ENCODE measurements at places on chromosomes 6 and 20.

- DNase-seq, result no peak
These were observed 78.4 kb downstream of the LIN28B start for GRCh38 chr6:105035299-105035698.

- no peak for DNase-seq
These were observed 60.7 kb upstream of the LAMA2 start for GRCh38 chr6:128822271-128822670.

- no peak for DNase-seq
These were observed 314.1 kb downstream of the QKI start for GRCh38 chr6:163728442-163729126.

DNA sequence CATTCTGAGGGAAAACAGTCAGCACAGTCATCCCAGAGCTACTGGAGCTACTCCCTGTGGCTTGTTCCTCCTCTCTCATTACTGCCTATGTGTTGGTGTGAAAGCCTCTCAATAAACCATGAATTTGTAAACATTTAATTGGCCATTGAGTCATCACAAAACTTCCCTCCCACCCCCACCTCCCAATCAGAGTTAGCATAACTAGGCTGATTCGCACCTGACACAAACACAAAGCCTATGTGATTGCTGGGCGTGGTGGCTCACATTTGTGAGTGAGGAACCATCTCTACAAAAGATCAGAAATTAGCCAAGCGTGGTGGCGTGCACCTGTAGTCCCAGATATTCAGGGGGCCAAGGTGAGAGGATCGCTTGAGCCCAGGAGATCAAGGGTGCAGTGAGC, 17.1 kb upstream of the SNTA1 start:
- DNase-seq, result no peak

GRCh38 chr6:43990275-43990626, 137.0 kb downstream of the MRPL14 start:
- DNase-seq, result no peak

DNA sequence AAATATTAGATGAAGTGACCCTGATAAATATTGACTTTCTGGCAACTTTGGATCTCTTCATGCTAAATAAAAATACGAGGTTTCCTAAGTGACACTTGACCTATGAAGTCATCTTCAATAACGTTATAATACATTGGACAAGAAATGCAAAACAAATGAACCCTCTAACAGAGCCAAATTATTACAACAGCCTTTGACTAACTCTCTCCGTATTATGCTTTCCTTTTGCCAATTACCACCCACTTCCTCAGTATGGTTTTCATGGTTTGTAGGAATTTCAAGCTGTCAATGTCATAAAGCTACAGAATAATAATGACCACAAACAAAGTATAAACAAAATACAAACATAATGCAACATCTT, 210.5 kb downstream of the MOXD1 start:
- no peak for DNase-seq

- no peak for DNase-seq
These were observed 3.5 kb downstream of the MAK start for GRCh38 chr6:10834823-10835222.

DNA sequence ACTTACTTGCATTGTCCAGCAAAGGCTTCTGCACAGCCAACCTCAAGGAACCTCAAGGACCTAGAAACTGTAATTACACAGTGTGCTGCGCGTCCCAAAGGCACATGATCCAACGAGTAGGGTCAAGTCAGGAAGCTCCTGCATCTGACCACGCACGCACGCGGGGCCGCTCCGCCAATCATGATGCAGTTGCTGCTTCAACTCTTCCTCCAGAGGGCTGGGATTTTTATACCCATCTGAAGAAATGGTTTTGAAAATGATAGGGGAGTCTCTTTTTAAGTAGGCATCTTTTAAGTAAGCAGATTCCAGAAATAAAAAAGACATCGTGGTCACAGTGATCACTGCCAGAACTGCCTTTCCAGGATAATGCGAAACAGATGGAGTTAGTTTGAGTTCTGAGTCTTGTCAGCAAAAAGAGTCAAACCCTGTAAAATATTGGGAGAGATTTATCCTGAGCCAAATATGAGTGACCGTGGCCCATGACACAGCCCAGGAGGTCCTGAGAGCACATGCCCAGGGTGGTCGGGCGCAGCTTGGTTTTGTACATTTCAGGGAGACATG, 34.0 kb downstream of the KIF25 start:
- no peak for DNase-seq

- DNase-seq, result no peak
These were observed 146.7 kb upstream of the SLC22A23 start for GRCh38 chr6:3603340-3604130.

DNA sequence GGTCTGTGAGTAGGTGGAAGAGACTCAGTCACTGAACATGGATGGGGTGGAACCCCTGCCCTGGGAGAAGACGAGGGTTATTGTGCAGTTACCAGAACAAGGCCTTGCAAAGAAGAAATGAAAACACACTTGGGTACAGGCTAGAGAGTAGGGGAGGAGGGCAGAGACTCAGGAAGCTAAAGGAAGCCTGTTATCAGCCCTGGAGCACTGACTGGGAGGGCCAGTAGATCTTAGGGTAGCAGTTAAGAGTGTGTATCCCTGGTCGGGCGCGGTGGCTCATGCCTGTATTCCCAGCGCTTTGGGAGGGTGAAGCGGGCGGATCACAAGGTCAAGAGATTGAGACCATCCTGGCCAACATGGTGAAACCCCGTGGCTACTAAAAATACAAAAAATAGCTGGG, 74.4 kb downstream of the SASH1 start:
- no peak for DNase-seq

DNA sequence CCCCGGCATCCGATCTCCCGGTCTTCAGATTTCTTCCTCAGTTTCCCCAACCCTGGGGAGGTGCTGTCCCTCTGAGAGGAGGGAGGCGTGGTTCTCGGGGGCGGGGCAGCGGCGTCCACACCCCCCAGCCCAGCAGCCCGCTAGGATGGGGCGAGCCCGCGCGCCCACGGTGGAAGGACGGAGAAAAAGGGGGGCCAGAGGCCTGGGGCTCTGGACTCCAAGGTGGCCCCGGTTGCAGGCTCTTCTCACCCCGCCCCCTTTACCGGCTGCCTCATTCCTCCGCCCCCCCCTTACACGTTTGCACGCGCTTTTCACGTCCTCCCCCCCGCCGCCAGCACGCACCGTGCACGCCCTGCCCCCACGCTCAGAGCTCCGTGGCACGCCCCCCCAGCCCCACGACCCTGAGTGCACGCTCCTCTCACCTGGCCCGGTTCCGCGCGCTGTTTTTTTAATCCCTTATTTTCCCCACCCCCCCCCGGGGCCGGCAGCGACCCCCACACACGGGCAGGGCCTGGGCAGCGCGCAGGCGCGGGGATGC, 402 bp downstream of the ZBTB12 start:
- peak; percentile 35 for DNase-seq

DNA sequence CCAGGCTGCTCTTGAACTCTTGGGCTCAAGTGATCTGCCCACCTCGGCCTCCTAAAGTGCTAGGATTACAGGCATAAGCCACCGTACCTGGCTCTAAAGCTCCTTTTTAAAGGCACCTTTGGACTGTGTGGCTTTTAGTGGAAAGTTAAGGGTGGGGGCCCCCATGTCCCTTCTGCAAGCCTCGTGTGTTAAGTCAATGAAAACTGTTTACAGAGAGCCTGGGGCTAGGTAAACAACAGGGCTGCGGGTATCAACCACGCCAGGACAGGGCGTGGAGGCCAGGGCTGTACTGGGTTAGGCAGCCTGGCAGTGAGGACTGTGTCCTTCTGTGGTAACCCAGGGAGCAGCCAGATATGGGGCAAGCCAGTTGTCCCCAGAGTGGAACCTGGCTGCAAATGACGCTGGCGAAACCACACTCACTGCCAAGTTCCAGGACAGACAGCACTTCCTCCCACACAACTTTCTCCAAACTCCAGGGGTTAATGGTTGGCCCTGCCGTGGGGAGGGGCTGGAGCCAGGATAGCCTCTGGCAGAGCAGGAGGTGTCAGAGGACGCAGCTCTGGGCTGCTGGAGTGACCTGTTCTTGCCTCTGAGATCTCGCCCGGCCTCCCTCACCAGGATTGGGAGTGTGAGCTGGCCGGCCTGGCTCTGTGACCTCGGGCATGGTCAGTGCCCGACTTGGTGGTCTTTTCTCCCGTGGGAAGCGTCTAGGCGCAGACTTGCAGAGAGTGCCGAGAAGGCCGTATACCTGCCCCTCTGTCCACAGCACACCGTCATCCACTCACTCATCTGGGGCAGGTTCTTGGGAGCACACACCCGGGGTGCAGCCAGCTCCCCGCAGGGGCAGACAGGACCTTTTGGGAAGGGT, 3.2 kb downstream of the SLC17A9 start:
- DNase-seq, result no peak

DNA sequence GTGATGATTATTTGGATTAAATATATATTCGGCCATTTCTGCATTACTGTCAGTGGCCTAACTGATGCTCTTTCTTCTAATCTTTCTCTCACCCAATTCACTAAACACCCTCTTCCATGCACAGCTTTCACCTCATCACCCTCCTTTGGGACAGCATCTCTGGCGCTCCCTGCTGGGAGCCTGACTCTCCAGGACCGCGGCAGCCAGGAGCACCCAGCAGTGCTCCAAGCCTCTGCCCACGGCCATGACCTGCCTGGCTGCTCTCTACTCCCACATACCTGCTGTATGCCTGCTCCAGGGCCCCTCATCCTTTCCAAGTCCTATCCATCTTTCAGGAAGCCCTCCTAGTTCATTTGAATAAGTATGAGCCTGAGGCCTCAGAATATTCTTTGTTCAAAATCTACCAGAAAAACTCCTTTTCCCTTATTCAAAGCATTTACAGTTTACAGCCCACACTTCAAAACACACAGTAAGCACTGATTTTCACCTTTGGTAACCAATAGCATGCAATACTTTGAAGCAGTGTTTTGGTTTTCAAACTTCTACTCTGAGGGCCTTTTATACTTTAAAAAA, 15.2 kb downstream of the CTCFL start:
- no peak for DNase-seq

GRCh38 chr20:325889-326644, 715 bp downstream of the SOX12 start:
- DNase-seq, result peak; percentile 44

DNA sequence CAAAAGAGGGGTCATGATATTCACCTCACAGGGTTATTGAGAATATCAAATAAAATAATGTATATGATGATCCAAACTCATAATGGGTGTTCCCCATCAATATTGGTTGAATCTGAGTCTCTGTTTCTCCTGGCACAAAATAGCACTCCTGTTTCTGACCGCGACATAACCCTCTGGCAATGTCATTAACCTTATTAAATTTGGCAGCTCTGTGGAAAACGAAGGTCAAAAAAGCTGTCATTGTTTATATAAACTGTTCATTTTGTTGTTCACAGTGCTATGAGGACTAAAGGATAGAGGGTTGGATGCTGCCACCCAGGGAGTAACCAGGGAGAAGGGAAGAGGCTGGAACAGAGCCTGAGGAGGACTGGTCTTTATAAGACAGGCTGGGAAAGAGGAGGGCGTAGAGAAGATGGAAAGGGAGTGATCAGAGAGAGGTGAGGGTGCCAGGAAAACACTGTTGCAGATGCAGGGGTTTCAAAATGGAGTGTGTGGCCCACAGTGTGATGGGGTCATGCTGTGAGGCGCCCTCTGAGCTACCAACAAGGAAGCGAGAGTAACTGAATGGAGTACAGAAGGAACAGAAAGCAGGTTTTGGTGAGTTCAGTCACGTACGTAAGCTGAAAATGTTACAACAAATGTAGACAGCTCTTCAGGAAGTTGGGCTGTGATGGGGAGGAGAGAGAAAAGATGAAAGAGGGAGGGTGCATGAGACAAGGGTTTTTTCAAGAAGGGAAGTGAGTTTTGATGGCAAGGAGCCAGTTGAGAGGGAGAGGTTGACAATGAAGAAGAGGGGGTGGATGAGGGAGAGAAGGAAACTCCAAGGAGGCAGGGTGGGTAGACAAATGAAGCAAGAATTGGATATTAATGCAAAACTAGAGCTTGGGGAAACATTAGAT, 251.6 kb upstream of the TAB2 start:
- DNase-seq, result no peak

- no peak for DNase-seq
These were observed 7.4 kb downstream of the PIM1 start for GRCh38 chr6:37177077-37177934.

- no peak for DNase-seq
These were observed 146.2 kb upstream of the LAMA2 start for GRCh38 chr6:128736780-128737179.

GRCh38 chr6:166418691-166419143, 36.0 kb upstream of the MPC1 start:
- DNase-seq, result no peak

GRCh38 chr6:5763407-5763806, 243.3 kb downstream of the NRN1 start:
- no peak for DNase-seq

DNA sequence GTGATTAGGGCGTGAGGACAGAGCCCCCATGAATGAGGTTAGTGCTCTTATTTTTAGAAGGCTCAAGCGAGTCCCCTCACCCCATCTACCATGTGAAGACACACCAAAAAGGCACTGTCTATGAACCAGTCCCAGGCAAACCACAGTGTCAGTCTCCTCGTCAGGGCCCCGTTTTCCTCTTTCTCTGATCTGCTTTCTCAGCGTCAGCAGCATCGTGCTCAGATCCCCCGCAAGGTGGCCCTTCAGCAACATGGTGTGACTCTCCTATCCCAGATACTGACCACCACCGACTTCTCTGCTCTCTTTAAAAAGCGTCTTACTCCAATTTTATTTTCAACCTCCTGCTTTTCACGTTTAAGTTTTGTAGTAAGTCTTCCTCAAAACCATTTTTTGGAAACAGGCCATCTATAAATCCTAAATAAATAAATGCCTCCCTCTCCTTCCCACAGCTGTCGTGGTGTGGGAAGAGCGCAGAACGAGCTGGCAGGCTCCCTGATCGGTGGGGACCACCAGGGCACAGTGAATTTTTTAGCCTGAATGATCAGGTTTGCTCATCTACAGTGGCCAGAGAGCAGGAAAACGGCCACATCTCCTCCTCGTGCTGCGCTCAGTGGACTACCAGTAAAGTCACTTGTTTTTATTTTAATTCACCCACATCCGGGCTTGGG, 113.1 kb downstream of the BMP7 start:
- DNase-seq, result no peak

DNA sequence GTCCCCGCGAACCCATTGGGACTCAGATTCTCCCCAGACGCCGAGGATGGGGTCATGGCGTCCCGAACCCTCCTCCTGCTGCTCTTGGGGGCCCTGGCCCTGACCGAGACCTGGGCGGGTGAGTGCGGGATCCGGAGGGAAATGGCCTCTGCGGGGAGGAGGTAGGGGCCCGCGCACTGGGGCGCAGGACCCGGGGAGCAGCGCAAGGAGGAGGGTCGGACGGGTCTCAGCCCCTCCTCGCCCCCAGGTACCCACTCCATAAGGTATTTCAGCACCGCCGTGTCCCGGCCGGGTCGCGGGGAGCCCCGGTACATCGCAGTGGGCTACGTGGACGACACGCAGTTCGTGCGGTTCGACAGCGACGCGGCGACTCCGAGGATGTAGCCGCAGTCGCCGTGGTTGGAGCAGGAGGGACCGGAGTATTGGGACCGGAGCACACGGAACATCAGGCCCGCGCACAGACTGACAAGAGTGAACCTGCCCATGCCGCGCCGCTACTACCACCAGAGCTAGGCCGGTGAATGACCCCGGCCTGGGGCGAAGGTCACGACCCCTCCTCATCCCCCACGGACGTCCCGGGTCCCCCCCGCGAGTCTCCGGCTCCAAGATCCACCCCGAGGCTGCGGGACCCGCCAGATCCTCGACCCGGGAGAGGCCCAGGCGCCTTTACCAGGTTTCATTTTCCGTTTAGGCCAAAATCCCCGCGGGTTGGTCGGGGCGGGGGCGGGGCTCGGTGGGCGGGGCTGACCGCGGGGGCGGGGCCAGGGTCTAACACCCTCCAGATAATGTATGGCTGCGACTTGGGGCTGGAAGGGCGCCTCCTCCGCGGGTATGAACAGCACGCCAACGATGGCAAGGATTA, 15.7 kb upstream of the HLA-A start:
- peak; percentile 62 for DNase-seq

- DNase-seq, result no peak
These were observed 38.5 kb upstream of the NAA20 start for GRCh38 chr20:19978511-19979210.
